Substantia nigra (tissue), 51 donors: ENCODE measurements at places on chromosomes 2 and 18.

DNA sequence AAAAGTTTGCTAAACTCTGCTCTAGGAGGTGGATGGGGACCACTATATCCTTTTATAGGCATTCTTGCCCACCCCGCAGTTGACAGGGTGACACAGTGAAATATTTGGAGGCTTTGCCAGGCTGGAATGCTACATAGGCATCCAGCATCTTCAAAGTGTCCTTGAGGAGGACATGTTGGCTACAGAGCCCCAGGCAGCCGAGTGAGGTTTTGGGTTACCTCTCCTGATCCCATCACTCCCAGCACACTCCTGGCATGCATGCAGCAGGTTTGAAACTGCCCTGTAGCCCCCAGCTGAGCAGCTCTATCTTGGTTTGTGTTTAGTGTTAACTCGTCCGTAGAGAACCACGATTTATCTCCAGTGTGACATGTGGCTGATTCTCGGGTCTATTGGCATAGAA lies 7.3 kb downstream of the FOSL2 start:
- no peak for DNase-seq

DNA sequence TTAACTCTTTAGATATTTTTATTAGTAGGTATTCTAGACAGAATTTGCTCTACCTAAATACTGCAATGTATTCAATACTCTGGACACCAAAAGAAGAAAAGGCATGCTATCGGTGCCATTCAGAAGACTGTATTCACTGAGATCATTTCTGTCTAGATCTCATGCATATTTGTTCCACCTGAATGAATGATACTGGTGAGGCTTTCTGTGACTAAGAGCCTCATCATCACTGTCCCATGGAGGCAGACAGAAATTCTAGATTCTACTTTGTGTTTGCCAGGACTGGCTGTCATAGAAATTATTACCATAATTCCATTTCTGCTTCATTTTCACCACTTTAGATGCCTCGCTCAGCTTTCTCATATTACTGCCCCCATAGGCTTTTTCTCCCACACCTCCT lies 340.7 kb downstream of the MBD2 start:
- DNase-seq, result no peak

GRCh38 chr2:180692322-180692721 lies 288.1 kb upstream of the UBE2E3 start:
- no peak for DNase-seq

DNA sequence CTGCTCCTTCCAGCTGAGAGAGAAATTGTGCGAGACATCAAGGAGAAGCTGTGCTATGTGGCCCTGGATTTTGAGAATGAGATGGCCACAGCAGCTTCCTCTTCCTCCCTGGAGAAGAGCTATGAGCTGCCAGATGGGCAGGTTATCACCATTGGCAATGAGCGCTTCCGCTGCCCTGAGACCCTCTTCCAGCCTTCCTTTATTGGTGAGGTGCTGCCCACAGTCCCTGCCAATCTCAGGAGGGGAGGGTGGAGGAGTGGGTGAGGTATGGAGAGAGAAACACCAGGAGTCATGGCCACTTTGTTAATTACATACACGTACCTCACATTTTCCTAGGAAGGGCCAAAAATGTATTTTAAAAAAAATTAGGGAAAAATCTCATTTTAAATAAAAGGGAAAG lies 12.0 kb upstream of the DGUOK start:
- no peak for DNase-seq

DNA sequence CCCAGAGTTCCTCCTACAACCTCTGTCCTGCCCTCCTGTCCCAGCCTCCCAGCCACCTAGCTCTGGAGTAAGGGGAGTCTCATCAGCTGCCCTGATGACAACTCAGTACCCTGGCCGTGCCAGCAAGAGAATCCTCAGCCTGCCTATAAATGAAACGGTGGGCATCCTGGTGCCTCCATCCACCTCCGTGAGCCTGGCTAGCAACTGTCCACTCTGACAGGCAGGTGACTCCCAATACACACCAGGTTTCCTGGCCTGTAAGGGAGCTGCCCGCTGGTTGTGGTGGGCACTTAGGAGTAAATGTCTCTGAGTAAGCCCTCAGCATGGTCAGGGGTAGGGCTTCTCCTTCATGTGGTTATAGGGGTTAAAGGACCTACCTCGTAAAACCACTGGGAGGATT lies 81.5 kb downstream of the XDH start:
- DNase-seq, result no peak

DNA sequence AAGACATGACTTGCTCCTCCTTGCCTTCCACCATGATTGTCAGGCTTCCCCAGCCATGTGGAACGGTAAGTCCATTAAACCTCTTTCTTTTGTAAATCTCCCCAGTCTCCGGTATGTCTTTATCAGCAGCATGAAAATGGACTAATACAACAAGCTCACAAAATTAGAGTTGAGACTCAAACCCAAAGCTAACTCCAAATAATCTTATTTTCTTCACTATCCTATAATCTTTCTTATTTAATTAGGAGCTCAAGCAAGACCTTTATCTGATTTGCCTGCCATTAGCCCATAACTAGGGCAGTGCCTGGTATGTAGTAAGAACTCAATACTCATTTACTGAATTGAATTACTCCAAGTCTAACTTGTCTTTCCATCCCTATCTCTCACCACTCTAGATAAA lies 289.2 kb downstream of the SUCLG1 start:
- no peak for DNase-seq
